Stomach (tissue), 19 donors: ENCODE measurements at places on chromosomes 2 and 18. TPM values are rescaled to one million over a fixed set of nuclear protein-coding genes. Genes with fewer than 3 reads are reported as not detected.
A peak's percentile ranks its signal among the peaks of the same experiment; 100 is the strongest.

GRCh38 chr18:3704556-3705344, 254.8 kb downstream of the TGIF1 start:
- H3K27ac ChIP-seq: no peak overlapping the region
- H3K36me3 ChIP-seq: no peaks in the 10 kb centered on the region
- H3K27me3 ChIP-seq: no peaks in the 10 kb centered on the region
- no peak overlapping the region for H3K4me3 ChIP-seq
- no peak for DNase-seq

DNA sequence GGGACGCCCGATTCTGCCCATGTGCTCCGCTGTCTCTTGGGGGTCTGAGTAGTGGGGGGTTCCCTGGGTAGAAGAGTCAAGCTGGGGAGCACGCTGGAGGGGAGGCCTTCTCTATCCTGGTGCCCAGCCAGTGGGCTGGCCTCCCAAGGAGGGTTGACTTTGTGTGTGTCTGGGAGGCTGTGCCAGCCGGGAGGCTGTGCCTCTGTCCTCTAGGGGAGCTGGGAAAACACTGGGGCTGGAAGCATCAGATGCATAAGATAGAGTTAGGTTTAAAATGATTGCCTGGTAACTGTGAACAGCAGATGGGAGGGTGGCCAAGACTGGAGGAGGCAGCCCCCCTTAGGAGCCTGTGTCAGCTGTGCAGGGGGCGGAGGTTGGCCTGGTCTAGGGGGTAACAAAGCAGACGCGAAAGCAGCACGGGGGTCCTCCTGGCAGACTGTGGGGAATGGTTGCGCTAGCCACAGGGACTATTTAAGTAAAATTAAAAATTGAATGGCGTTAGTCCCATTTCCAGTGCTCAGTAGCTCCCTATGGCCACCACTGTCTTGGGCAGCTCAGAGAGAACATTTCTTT, 1.3 kb downstream of the ING5 start:
- peak; percentile 50 for DNase-seq
- H3K4me3 ChIP-seq: peak overlapping the region; percentile 89
- H3K36me3 ChIP-seq: peaks cover 40% of the 10 kb centered on the region
- H3K27me3 ChIP-seq: no peaks in the 10 kb centered on the region
- peak overlapping the region; percentile 97 for H3K27ac ChIP-seq

DNA sequence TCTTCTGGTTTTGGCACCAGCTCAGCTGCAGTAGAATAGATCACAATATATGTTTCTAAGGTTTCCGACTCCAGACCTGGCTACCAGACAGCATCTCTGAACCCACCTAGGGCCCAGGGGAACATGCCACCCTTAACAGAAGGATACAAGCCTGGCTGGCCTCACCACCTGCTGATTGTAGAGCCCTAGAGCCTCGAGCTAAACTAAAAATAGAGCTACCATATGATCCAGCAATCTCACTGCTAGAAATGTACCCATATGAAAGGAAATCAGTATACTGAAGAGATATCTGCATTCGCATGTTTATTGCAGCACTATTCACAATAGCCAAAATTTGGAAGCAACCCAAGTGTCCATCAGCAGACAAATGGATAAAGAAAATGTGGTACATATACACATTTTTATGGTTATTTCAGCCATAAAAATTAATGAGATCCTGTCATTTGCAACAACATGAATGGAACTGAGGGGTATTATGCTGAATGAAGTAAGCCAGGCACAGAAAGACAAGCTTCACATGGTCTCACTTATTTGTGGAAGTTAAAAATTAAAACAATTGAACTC, 242.4 kb upstream of the SLC39A10 start:
- H3K27ac ChIP-seq: no peak overlapping the region
- no peak overlapping the region for H3K4me3 ChIP-seq
- no peaks in the 10 kb centered on the region for H3K36me3 ChIP-seq
- H3K4me1 ChIP-seq: no peaks in the 10 kb centered on the region

Gene CYP26B1
- not detected for polyA plus RNA-seq

DNA sequence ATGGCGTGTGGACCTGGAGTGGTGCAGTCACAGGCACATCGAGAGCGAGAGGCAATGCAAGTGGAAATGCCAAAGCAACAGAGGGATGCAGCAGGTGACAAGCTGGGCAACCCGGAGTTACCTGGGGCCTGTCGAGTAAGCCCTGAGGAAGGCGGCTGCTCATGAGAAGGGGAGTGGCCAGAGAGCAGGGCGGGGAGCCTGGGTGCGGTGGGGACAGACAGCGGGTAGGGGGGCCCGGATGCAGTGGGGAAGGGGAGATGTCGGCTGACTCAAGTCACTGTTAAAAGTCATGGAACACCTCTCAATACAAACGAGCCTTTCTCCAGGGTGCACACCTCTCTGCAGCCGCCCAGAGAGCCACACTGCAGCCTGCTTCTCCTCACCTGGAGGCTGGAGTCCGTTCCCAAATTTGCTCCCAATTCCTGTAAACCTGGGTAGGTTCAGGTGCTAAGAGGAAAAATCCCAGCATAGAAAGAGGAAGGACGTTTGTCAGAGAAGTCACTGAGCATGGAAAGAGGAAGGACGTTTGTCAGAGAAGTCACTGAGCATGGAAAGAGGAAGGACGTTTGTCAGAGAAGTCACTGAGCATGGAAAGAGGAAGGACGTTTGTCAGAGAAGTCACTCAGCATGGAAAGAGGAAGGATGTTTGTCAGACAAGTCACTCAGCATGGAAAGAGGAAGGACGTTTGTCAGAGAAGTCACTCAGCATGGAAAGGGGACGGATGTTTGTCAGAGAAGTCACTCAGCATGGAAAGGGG, 71.7 kb upstream of the TWIST2 start:
- DNase-seq: no peak
- no peak overlapping the region for H3K27ac ChIP-seq
- H3K4me1 ChIP-seq: peaks cover 7% of the 10 kb centered on the region
- H3K4me3 ChIP-seq: no peak overlapping the region
- no peaks in the 10 kb centered on the region for H3K27me3 ChIP-seq

Gene DSG3
- 0.31 TPM for polyA plus RNA-seq

- no peaks in the 10 kb centered on the region for H3K36me3 ChIP-seq
- H3K4me3 ChIP-seq: no peak overlapping the region
- no peaks in the 10 kb centered on the region for H3K4me1 ChIP-seq
- no peak overlapping the region for H3K27ac ChIP-seq
- DNase-seq: no peak
Measured at GRCh38 chr2:11007331-11008264, 95.9 kb downstream of the KCNF1 start.

GRCh38 chr2:84338069-84338468, 121.0 kb downstream of the SUCLG1 start:
- DNase-seq: no peak
- H3K27me3 ChIP-seq: no peaks in the 10 kb centered on the region
- no peaks in the 10 kb centered on the region for H3K36me3 ChIP-seq
- H3K4me1 ChIP-seq: no peaks in the 10 kb centered on the region

DNA sequence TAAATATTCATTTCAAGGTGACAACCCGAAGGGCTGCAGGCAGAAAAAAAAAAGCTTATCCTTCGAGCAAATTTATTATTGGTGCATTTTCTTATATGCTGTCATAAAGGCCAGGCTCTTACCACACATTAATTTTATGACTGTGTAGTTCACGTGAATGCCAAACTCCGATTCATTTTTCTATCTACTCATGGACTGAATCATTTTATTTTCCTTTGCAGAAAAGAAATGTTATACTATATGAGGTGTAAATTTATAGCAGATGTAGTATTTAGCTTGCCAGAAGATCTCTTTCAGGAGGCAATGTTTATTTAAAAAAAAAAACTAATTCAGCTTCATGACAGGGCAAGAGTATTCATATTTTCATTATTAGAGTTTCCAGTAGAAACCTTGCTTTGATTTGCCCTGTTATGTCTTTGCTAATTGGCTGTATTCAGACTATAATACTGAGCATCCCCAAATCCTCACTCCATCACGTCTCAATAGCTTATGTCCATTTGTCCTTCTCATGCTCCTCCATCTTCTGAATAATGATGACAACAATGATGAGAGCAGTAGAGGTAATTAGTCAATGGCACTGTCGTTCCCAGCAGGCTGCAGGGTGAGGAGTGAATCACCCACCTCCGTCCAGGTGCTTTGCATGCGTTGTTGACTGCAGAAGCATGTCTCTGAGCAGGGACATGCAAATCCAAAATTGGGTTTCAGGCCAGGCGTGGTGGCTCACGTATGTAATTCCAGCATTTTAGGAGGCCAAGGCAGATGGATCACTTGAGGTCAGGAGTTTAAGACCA, 101.1 kb upstream of the RAB12 start:
- no peaks in the 10 kb centered on the region for H3K36me3 ChIP-seq
- no peak overlapping the region for H3K27ac ChIP-seq
- no peaks in the 10 kb centered on the region for H3K4me1 ChIP-seq
- DNase-seq: no peak
- no peak overlapping the region for H3K4me3 ChIP-seq

DNA sequence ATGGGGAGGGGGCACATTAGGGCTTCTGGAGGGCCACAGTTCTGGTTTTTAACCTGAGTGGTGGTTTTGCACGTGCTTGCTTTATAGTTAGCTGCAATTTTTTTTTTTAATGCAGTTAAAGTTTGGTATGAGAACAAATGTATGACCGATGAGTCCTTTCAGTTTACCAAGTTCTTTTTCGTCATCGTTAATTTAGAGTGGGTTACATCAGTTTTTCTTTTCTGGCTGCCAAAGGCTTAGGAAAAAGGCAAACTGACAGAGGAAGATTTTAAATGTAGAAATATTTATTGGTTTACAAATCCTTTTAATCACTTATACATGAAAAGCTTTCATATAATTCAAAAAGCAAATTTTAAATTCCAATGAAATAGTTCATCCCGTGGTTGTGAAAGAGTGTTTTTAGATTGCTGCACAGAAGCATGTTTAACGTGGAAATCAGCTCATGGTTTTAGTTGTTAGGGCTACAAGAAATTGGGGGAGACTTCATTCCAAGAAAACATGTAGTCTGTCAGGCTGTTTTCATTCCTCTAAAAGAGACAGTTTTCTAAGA, 82.9 kb downstream of the MSH2 start:
- H3K27me3 ChIP-seq: no peaks in the 10 kb centered on the region
- peaks cover 18% of the 10 kb centered on the region for H3K36me3 ChIP-seq
- H3K4me1 ChIP-seq: no peaks in the 10 kb centered on the region
- no peak overlapping the region for H3K27ac ChIP-seq
- no peak overlapping the region for H3K4me3 ChIP-seq

- H3K4me3 ChIP-seq: no peak overlapping the region
- peaks cover 7% of the 10 kb centered on the region for H3K4me1 ChIP-seq
- no peaks in the 10 kb centered on the region for H3K36me3 ChIP-seq
- no peak overlapping the region for H3K27ac ChIP-seq
Measured at GRCh38 chr2:187500585-187501359, 52.7 kb upstream of the CALCRL start.

Gene CRYGC
- not detected for polyA plus RNA-seq

GRCh38 chr2:120133572-120134244, 89.5 kb downstream of the TMEM185B start:
- DNase-seq: no peak
- peaks cover 44% of the 10 kb centered on the region for H3K36me3 ChIP-seq
- no peaks in the 10 kb centered on the region for H3K4me1 ChIP-seq
- H3K27ac ChIP-seq: no peak overlapping the region
- no peak overlapping the region for H3K4me3 ChIP-seq
